Natural killer cell treated with Interleukin-12 subunit alpha and Interleukin-12 subunit beta and Interleukin-15 and Interleukin-18, amount 100 ng/mL, for 72 hours (primary cell): ENCODE measurements at places on chromosomes 5 and 9.

- H3K36me3 ChIP-seq = no peaks in the 10 kb centered on the region
- H3K27me3 ChIP-seq = no peaks in the 10 kb centered on the region
- H3K27ac ChIP-seq = no peak overlapping the region
- DNase-seq = no peak
- peaks cover 13% of the 10 kb centered on the region for H3K4me1 ChIP-seq
Observed at GRCh38 chr9:122814545-122814944, 13.8 kb downstream of the PDCL start.

DNA sequence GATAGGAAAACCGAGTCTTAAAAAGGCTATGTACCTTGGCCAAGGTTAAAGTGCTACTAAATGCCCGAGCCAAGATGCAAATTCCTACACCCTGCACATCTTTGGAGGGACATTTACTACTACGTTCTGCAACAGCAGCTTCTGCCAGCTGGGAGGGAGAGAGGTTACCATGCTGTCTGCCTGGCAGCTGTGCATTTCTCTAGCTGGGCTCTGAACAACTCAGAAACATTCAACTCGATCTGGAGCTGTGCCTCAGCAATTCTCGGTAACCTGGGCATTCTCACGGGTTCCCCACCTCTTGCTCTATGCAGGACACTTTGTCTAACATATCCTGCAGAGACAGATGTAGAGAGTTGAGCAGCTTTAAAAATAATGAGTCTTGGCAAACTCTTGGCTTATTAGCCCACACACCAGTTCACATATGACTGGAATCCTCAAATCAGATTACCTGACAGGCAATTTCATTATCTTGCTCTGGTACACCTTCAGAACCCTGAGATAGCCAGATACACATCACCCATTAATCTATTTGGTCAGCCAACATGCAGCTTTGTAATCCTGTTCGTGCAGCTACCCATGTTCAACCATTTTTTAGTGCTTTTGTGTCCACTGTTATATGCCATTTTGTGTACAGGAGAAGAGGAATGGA is 115.8 kb downstream of the EFNA5 start:
- no peaks in the 10 kb centered on the region for H3K36me3 ChIP-seq
- no peaks in the 10 kb centered on the region for H3K4me1 ChIP-seq
- no peak for DNase-seq
- H3K27ac ChIP-seq = no peak overlapping the region

DNA sequence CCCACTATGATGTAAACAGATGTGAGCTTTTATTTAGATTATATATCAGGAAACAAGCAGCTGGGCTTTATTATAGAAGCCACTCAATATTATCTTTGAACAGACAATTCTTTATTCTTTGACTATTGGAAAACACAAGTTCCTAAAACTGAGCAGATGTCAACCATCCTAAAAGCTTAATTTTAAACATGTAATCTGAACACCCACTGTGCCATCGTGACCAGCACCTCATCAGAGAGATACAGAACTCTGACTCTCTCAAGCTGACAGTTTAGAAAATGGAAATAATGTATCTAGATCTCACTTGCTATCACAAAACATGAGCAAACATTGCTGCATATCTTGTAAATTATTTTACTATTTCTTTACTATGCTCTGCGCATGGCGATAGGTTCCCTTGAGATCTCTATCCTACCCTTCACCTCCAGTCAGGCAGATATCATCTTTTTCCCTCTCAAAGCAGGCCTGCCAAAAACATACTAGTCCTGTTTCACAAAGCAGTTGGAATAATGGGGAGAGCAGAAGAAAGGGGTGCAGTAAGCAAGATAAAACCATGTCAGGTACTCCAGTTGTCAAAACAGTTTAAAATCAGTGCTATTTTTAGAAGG is 151.0 kb downstream of the KIAA0825 start:
- no peak overlapping the region for H3K4me3 ChIP-seq
- H3K27me3 ChIP-seq = no peaks in the 10 kb centered on the region
- no peaks in the 10 kb centered on the region for H3K36me3 ChIP-seq
- H3K27ac ChIP-seq = no peak overlapping the region

DNA sequence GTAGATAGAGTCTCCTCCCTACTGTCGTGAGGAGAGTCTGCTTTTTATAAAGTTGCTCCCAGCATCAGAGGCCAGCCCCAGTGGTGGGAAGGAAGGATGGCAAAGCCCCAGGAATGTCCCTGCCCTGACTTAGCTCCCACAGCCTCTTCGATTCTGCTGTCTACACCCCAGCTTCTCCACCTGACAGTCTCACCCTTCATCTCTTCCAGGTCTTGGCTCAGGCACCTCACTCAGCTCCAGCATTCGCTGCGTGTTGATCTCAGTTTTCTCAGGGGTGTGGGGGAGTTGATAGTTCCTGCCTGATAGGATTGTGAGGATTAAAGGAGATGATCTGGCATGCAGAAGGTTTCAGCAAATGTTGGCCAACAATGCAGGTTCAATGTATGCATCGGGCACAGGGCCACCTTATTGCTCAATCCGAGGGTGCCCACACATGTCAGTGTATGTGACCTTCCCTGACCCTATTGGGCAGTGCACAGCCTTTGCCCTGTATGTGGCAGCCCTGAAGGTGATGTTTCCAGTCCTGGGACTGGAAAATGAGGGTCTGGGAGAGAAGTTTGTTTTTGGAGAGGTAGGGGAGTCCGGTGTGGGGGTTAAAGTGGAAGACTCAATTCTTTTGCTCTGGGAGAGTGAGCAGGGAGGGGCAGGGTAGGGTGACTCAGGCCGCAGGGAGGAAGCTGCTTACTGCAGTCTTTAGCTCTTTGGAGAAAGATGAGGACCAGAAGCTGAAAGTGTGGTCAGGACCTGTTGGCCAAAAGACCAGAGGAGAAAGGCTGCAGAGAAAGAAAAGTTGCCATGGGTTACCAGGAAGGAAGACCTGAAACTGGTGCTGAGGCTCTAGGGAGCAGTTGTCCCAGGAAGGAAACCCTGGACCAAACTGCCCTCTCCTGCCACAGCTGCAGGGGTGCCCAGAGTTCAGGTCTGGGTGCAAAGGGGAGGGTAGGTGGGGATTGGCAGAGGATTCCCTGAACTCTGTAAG is 153.2 kb downstream of the MACROH2A1 start:
- DNase-seq = no peak

GRCh38 chr5:53323511-53323910 is 156.9 kb upstream of the FST start:
- H3K27ac ChIP-seq = no peak overlapping the region
- H3K27me3 ChIP-seq = no peaks in the 10 kb centered on the region
- H3K4me1 ChIP-seq = no peaks in the 10 kb centered on the region
- no peaks in the 10 kb centered on the region for H3K36me3 ChIP-seq

GRCh38 chr5:135426102-135427082 is 20.8 kb downstream of the DCANP1 start:
- H3K27ac ChIP-seq = no peak overlapping the region
- peaks cover 47% of the 10 kb centered on the region for H3K27me3 ChIP-seq
- H3K36me3 ChIP-seq = no peaks in the 10 kb centered on the region
